ENCODE measurements at places on chromosomes 1 and 21. TPM values are rescaled to one million over a fixed set of nuclear protein-coding genes. Genes with fewer than 3 reads are reported as not detected.

Gene PPIAL4G
- not detected for total RNA-seq

Gene AQP10
- total RNA-seq, result not detected

Gene PLEKHM2
- total RNA-seq, result 36.2 TPM

Gene FAM72D
- 9.9 TPM for total RNA-seq

Gene RGS13
- not detected for total RNA-seq

Gene GJA8
- total RNA-seq, result not detected

GRCh38 chr1:160682983-160683865 lies 28.4 kb downstream of the CD48 start:
- no peaks in the 10 kb centered on the region for H3K4me1 ChIP-seq
- no peaks in the 10 kb centered on the region for H3K27me3 ChIP-seq
- no peak overlapping the region for H3K27ac ChIP-seq
- no peak for DNase-seq

- H3K36me3 ChIP-seq, result no peaks in the 10 kb centered on the region
- no peaks in the 10 kb centered on the region for H3K27me3 ChIP-seq
- no peak overlapping the region for H3K4me3 ChIP-seq
- no peak overlapping the region for H3K27ac ChIP-seq
Measured at GRCh38 chr1:72438270-72438669, 155.9 kb upstream of the NEGR1 start.

DNA sequence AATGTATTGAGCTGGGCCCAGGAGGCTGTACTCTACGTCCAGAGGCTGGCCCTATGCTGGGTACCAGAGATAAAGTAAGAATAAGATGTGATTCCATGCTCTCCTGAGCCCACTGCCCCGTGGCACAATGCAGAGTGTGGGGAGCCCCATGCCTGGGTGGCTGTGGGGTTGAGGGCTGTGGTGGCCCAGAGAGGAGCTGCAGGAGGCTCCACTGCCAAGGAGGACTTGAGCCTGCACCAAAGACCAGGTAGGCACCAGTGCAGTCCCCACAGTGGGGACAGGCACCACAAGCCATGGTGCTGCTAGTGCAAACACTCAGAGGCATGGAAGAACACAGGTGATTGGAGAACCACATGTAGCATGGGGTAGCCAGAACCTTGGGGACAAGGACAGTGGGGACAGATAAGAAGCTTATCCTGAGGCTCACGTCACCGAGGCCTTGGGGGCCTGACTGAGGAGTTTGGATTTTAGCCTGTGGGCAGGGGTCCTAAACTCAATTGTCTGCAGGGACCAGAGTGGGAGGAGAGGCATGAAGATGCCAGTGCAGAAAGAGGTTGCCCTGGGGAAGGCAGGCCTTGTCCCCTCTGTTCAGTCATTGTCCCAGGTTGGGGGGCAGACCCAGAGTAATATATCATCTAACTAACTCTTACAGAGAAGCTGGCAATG lies 21.9 kb upstream of the EPS8L3 start:
- DNase-seq, result no peak
- no peaks in the 10 kb centered on the region for H3K36me3 ChIP-seq
- H3K4me1 ChIP-seq, result peaks cover 24% of the 10 kb centered on the region
- no peak overlapping the region for H3K27ac ChIP-seq

GRCh38 chr21:16022921-16023320 lies 293.1 kb downstream of the USP25 start:
- no peak overlapping the region for H3K4me3 ChIP-seq
- DNase-seq, result no peak
- H3K36me3 ChIP-seq, result no peaks in the 10 kb centered on the region
- H3K27ac ChIP-seq, result no peak overlapping the region
- H3K27me3 ChIP-seq, result no peaks in the 10 kb centered on the region
- H3K4me1 ChIP-seq, result no peaks in the 10 kb centered on the region

- H3K4me1 ChIP-seq, result no peaks in the 10 kb centered on the region
- DNase-seq, result no peak
- H3K27ac ChIP-seq, result no peak overlapping the region
- H3K36me3 ChIP-seq, result no peaks in the 10 kb centered on the region
- H3K27me3 ChIP-seq, result peaks cover 63% of the 10 kb centered on the region
Measured at GRCh38 chr1:36705629-36706028, 222.9 kb upstream of the CSF3R start.

GRCh38 chr1:224132901-224133300 lies 19.0 kb downstream of the FBXO28 start:
- no peaks in the 10 kb centered on the region for H3K4me1 ChIP-seq
- no peak overlapping the region for H3K4me3 ChIP-seq
- H3K27ac ChIP-seq, result no peak overlapping the region
- peaks cover 50% of the 10 kb centered on the region for H3K36me3 ChIP-seq
- DNase-seq, result no peak

DNA sequence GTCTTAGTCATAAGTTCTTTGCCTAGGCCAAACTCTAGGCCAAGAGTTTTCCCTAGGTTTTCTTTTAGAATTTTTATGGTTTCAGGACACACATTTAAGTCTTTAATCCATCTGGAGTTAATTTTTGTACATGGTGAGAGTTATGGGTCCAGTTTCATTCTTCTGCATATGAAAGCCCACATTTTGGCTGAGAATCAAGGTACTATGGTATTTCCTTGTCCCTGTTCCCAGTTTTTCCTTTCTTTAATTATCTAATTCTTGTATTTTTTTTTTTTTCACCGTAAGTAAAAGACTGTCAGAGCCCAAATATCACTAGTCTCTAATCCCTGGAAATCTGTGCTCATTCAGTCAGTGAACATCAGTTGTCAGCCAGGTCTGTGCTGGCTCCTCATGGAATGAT lies 105.4 kb downstream of the MAP3K21 start:
- no peak for DNase-seq
- H3K27ac ChIP-seq, result no peak overlapping the region
- no peak overlapping the region for H3K4me3 ChIP-seq
- H3K36me3 ChIP-seq, result no peaks in the 10 kb centered on the region

DNA sequence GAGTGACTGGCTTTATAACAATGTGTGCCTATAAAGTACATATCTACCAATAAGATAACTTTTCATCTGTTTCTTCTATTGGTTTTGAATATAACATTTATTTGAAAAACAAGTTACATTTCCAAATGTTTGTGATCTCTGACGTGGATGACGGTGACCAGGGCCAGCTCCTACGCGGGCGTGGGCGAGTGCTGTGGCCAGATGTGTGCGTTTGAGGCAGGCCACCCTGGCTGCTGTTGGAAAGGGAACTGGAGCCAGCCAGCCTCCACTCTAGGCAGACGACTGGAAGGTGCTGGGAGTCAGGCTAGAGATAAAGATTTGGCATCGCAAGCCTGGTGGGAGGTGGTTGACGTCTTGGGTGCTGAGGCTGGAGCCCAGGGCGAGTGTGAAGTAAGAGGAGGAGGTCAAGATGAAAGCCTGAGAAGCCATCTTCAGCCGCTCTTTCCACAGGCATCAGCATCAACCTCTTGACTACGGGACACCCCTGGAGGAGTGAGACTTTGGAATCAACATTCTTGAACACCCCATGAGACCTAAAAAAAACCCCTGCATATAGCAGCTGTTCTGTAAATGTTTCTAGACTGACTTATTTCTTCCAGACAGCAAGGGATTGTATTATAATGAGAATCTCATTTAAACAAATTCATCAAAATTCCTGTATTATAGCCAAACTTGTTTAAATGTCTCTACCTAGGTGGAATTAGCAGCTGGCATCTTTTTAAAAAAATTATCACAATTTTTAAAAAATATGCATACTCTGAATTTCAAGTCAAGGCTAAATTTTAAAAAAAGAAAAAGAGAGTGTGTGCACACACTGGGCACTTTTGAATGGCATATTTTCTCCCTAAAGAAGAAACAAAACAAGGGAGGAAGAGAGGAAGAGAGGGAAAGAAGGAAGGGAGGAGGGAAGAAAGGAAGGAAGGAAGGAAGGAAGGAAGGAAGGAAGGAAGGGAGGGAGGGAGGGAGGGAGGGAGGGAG lies 112.5 kb upstream of the SLC44A3 start:
- no peak overlapping the region for H3K4me3 ChIP-seq
- no peak for DNase-seq
- H3K27me3 ChIP-seq, result no peaks in the 10 kb centered on the region
- no peaks in the 10 kb centered on the region for H3K36me3 ChIP-seq
- peaks cover 34% of the 10 kb centered on the region for H3K4me1 ChIP-seq

- peaks cover 8% of the 10 kb centered on the region for H3K27me3 ChIP-seq
- no peak overlapping the region for H3K4me3 ChIP-seq
- DNase-seq, result no peak
- peaks cover 4% of the 10 kb centered on the region for H3K4me1 ChIP-seq
Measured at GRCh38 chr1:9643351-9644256, 7.9 kb upstream of the PIK3CD start.

DNA sequence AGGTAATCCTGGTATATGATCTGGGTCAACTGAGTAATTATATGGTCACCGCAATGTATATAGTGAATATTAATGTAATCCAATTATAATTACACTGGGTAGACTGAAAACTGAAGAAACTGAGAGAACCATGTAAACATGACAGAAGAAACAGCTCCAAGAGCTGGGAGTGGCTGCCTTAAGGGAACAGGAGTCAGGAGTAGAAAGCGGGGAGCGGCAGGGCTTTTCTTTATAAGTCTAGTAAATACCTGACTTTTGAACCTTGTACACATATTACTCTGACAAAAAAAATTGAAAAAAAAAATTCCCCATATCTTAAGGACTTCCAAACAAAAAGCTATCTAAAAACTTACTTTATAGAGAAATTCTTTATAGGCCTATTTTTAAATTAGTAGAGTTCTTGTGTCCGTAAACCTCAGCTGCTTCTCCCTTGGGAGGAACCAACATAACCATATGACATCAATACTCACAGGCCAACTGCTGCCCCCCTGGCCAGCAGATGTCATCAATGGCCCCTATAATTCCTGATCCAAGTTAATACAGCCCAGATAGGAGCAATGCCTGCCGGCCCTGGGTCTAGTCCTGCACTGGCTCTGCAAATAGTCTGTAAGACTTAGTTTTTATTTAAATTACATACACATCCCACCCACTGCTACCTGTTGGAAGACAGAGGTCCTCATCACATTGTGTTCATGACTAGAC lies 33.8 kb downstream of the THAP3 start:
- no peaks in the 10 kb centered on the region for H3K27me3 ChIP-seq
- H3K4me1 ChIP-seq, result no peaks in the 10 kb centered on the region
- H3K4me3 ChIP-seq, result no peak overlapping the region
- H3K27ac ChIP-seq, result no peak overlapping the region

GRCh38 chr1:147641291-147641690 lies 29.0 kb downstream of the ACP6 start:
- H3K4me1 ChIP-seq, result no peaks in the 10 kb centered on the region
- H3K27me3 ChIP-seq, result no peaks in the 10 kb centered on the region
- no peaks in the 10 kb centered on the region for H3K36me3 ChIP-seq
- no peak overlapping the region for H3K27ac ChIP-seq
- no peak for DNase-seq

GRCh38 chr21:36888466-36888865 lies 78.0 kb downstream of the HLCS start:
- peak overlapping the region; percentile 28 for H3K27ac ChIP-seq
- peaks cover 3% of the 10 kb centered on the region for H3K4me1 ChIP-seq
- no peak overlapping the region for H3K4me3 ChIP-seq
- no peaks in the 10 kb centered on the region for H3K36me3 ChIP-seq
- no peaks in the 10 kb centered on the region for H3K27me3 ChIP-seq
- no peak for DNase-seq

- H3K4me1 ChIP-seq, result peaks cover 14% of the 10 kb centered on the region
- peak overlapping the region; percentile 81 for H3K27ac ChIP-seq
- DNase-seq, result peak; percentile 90
Measured at GRCh38 chr21:44836666-44837471, 19.0 kb upstream of the SUMO3 start.

DNA sequence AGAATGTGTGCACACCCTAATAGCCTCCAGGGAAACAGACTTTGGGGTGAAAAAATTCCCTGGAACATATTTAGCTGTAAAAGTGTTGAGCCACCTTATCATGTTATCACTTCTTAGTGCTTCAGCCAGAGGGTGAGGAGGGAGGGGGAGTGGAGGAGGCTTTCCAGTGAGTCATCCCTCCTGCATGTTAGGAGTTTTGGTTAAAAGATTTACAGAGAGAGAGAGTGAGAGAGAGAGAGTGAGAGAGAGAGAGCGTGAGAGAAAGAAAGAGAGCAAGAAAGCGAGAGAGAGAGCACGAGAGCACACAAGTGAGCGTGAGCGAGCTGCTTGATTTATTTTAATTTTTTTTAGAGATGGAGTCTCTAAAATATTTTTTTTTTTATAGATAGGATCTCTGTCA lies 13.5 kb upstream of the CACNA1E start:
- H3K4me1 ChIP-seq, result no peaks in the 10 kb centered on the region
- H3K4me3 ChIP-seq, result no peak overlapping the region
- H3K27me3 ChIP-seq, result no peaks in the 10 kb centered on the region
- H3K27ac ChIP-seq, result no peak overlapping the region
- no peaks in the 10 kb centered on the region for H3K36me3 ChIP-seq
